GM03348 (cell line): ENCODE measurements at places on chromosomes 7 and 10.

- no peak for DNase-seq
Measured at GRCh38 chr10:125840955-125841354, 17.6 kb downstream of the BCCIP start.

DNA sequence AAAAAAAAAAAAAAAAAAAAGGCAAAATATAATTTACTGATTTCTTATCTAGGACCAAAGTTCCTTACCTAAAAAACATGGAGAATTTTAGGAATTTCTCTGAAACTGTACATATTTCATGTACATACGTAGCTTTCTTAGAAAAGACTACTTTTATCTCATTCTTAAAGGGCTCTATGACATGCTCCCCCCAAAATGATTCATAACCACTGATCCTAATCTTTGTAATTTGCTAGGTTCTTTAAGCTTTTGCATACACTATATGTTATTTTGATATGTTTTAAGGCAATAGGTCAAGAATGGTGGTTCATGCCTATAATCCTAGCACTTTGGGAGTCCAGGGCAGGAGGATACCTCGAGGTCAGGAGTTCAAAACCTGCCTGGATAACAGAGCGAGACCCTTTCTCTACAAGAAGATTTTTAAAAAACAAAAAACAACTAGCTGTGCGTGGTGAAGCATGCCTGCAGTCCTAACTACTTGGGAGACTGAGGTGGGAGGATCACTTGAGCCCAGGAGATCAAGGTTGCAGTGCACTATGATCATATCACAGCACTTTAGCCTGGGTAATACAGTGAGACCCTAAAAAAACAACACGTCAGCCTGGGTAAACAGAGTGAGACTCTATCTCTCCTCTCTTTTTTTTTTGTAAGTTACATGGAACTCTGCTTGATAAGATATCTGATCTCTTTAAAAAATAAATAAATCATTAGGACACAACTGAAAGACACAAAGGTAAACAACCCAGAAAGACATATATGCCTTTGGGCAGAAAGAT is 54.8 kb downstream of the ATAD1 start:
- DNase-seq = no peak

DNA sequence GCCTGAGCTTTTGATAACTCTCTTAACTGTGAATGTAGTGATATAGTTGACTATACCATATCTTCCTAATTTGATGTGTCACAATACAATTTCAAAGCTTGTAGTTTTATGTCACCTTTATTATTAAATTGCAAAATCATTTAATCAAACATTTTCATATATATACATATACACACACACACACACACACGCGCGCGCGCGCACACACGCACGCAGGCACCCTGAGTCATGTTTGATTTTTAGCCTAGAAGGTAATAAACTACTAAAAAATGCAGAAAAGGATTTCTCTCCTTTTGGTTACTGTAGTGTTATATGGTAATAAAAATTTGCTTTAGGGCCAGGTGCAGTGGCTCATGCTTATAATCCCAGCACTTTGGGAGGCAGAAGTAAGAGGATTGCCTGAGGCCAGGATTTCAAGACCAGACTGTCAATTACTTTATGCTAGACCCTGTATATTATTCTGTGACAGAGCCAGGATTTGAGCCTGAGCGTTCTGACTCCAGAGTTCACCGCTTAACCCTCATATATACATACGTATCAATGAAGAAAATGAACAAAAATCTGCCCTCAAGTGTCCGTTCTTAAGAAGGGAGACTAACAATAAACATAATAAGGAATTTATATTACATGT is 89.6 kb downstream of the PODXL start:
- DNase-seq = no peak

DNA sequence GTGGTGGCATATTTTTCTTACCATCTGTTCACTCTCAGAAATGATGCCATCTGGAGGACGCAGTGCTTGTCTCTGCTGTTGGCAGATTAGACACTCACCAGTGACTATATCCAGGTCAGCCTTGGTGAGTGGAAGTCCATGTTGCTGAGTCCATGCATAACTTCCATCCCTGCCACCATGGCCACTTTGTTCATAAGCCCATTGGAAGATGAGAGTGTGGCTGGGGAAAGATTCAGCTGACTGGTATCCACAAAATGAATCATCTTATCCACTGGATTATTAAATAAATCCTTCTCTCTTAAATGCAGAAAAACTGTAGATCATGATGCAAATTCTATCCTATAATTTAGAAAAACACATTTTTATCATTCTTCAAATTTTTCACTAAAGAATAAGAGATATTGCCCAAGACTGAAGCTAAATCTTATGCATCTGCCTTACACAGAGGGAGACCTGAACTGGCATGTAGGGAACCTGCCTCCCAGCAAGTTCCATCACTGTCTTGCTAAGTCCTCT is 726.9 kb downstream of the TNS3 start:
- DNase-seq = peak; percentile 48
